T-helper 17 cell (primary cell): ENCODE measurements at places on chromosomes 5 and 9.
A peak's percentile ranks its signal among the peaks of the same experiment; 100 is the strongest.

- DNase-seq: no peak
These were observed 213.8 kb upstream of the ACTBL2 start for GRCh38 chr5:57696389-57696769.

DNA sequence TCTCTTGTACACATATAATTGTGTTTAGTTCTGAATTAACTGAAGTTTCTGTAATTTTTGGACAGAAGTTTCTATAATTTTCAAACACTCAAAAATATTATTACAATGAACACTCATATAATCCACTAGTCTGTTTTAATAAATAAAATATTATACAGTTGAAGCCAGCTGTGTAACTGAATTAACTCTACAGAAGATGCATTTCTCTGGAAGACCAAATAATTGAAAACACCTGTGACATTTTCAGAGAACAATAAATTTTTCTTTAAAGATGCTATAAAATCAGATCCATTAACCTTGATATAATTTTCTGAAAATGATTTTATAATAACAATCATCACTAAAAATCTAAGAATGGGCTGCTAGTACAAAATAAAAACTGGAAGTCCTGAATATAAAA lies 14.7 kb downstream of the NADK2 start:
- no peak for DNase-seq

- DNase-seq: no peak
These were observed 164.9 kb upstream of the ZNF618 start for GRCh38 chr9:113711251-113711650.

DNA sequence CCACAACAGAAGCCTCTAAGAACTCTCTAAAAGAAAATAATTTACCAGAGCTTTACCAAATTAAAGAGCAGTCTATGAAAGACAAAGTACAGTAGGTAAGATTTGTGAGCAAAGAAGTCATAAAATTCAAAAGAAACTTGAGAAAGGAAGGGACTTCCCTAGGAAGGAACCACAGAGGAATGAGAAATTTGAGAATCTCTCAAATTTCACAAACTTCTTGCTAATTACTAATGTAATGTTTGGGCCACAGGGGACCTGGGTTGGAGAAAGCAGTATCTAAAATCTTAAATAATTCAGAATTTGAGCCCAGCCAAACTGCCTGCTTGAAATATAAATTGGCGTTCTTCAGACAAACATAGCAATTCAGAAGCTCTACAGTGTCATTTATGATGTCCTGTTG lies 225.0 kb upstream of the PRR16 start:
- DNase-seq: no peak

DNA sequence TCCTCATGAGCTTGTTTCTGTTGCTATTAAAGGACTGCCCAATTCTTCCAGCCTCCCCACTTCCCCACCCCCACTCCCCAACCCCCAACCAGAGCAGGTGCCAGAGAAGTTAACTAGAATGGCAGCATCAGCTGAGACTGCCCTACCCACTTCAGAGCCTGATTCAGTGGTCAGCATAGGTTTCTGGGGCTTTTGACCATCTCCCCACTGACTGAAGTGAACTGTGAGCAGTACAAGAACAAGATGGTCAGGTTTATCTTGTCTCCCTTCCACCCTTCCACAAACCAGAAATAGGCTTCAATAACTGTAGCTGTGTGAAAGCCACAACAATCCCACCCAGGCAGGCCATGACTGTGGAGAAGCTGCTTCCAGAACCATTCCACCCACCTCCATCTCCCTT lies 289.4 kb upstream of the SLC24A2 start:
- DNase-seq: no peak

DNA sequence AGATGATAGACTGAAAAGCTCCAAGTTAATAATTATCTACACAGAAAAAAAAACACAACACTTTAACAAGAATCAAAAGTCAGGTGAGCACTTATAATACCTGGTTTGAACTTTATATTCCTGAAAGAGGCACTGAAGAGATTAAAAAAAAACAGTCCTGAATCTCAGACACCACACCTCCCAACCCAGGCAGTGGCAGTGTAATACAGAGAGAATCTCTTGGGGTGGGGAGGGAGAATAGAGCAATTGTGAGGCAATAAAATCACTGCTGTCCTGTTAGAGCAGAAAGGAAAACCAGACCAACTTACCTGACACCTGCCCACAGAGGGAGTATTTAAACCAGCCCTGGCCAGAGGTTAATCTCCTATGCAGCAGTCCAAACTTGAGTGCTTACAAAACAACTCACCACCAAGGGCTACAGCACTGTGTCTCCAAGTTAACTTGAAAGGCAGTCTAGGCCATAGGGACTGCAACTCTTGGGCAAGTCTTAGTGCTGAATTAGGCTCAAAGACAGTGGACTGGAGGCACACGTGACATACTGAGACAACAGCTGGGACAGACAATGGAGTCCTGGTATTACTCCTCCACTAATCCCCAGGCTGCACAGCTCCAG lies 54.2 kb downstream of the SLCO4C1 start:
- no peak for DNase-seq

GRCh38 chr5:152864991-152865390 lies 459.9 kb upstream of the NMUR2 start:
- DNase-seq: no peak

- DNase-seq: no peak
These were observed 17.7 kb downstream of the SLC28A3 start for GRCh38 chr9:84322828-84323227.

DNA sequence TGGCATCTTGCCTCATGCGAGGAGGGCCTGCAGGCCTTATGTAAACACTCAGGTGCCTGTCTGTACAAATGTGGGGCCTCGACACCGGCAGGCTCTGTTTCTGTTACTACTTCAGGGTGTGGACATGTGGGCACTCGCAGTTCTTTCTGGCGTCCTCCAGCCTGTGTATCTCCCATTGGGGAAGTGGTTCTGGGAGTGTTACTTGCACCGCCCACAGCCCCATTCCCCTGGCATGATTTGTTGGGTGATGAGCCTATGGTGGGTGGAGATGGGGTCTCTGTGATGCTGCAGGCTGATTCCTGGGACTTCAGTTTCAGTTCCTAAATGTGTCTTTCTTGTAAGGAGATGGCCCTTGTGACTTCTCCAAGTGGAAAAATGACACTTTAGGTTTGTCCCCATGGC lies 82.1 kb upstream of the PITX1 start:
- DNase-seq: no peak

GRCh38 chr5:32074401-32074800 lies 99.7 kb downstream of the GOLPH3 start:
- no peak for DNase-seq

- DNase-seq: no peak
These were observed 347.3 kb upstream of the ZNF608 start for GRCh38 chr5:125093776-125094175.

GRCh38 chr5:33659526-33660169 lies 218.9 kb downstream of the TARS1 start:
- DNase-seq: no peak

DNA sequence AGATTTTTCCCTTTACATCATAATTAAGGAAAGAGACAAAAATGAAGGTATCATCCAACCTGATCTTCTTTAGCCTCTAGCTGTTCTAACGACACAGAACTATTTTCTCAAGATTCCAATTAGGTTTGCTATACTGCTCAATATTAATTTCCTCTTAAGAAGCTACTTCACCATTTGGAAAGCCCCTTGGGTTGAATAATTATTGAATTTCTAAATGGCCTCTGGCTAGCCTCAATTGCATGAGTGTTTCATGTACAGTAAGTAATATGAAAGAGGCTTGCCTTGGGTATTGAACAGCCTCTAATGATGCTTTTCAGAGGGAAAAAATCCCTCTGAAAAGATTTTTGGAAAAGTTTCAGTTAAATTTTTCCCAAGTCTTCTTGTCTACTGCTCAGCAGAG lies 3.7 kb upstream of the MOB3B start:
- DNase-seq: no peak

DNA sequence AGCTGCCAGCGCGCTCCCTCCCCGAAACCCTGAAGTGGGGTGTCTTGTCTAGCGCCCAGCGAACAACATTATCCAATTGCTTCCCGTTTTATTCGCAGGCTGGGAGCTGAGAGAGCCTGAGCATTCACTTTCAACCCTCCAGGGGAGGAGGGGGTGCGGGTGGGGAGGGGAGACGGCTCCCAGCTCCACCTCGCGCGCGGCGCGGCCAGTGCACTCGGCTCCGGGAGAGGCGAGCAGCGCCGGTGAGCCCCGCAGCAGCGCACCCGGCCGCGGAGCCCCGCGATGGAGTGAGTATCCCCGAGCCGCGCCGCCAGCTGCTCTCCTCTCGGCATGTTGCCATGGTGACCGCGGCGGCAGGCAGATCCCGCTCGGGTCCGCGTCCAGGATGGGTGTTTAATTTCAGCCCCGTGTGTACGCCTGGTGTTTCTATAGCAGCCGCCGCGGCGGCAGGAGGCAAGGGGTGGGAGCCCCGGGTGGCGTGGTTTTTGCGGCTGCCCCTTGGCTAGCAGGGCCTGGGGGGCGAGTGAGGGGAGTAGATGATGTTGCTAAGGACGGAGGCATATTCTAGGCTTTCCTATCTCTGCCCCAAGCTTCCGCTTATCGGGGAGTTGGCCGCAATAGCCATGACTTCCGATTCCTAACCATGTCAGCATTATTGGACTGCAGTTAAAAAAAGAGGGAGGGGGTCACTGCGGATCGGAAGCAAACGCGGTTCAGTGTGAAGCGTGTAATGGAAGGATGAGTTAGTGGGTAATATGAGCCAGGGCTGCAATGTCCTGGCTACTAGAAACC lies 139.2 kb upstream of the PALM2AKAP2 start:
- no peak for DNase-seq

GRCh38 chr9:130707225-130707976 lies 13.8 kb downstream of the EXOSC2 start:
- peak; percentile 61 for DNase-seq

- no peak for DNase-seq
These were observed 14.8 kb downstream of the TAS2R1 start for GRCh38 chr5:9615331-9615730.

GRCh38 chr5:111478266-111478665 lies 34.1 kb downstream of the STARD4 start:
- DNase-seq: no peak

- DNase-seq: no peak
These were observed 35.2 kb downstream of the NEK6 start for GRCh38 chr9:124292696-124293593.

- DNase-seq: no peak
These were observed 69.1 kb downstream of the GDNF start for GRCh38 chr5:37770786-37771185.

DNA sequence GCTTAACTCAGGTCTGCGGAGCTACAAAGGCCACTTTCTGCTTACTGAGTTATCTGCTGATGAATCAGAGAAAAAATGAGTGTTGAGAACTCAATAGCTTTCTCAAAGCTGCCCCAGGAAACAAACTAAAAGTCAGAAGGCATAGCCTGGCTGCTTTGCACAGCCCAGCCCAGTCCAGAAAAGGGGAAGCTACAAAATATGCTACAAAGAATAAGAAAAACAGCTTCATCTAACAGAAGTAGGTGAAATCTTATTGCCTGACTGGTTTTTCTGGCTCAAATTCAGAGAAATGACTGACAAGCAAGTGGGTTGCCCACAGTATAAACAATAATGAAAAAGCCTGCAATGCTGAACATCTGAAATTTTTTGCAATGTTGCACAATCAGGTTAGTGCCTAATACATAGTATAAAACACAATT lies 156.2 kb downstream of the PPP2R2B start:
- no peak for DNase-seq

GRCh38 chr9:117050007-117050406 lies 362.9 kb downstream of the TRIM32 start:
- no peak for DNase-seq

- DNase-seq: no peak
These were observed 28.8 kb downstream of the LPCAT1 start for GRCh38 chr5:1494780-1495524.

DNA sequence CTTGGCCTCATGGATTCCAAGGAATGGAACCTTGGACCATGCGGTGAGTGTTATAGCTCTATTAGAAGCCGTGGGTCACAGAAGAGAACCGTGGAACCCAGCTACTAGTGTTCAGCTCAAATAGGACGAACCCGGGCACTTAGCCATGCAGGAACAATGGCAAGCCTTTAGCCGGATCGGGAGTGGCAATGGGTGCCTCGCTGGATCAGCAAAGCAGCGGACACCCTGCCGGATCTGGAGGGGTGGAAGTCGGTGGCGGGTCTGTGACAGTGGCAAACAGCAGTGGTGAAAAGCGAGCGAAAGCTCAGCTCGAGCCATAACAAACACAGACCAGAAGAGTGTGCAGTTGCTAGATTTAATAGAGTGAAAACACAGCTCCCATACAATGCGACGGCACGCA lies 2.4 kb upstream of the CDO1 start:
- no peak for DNase-seq

DNA sequence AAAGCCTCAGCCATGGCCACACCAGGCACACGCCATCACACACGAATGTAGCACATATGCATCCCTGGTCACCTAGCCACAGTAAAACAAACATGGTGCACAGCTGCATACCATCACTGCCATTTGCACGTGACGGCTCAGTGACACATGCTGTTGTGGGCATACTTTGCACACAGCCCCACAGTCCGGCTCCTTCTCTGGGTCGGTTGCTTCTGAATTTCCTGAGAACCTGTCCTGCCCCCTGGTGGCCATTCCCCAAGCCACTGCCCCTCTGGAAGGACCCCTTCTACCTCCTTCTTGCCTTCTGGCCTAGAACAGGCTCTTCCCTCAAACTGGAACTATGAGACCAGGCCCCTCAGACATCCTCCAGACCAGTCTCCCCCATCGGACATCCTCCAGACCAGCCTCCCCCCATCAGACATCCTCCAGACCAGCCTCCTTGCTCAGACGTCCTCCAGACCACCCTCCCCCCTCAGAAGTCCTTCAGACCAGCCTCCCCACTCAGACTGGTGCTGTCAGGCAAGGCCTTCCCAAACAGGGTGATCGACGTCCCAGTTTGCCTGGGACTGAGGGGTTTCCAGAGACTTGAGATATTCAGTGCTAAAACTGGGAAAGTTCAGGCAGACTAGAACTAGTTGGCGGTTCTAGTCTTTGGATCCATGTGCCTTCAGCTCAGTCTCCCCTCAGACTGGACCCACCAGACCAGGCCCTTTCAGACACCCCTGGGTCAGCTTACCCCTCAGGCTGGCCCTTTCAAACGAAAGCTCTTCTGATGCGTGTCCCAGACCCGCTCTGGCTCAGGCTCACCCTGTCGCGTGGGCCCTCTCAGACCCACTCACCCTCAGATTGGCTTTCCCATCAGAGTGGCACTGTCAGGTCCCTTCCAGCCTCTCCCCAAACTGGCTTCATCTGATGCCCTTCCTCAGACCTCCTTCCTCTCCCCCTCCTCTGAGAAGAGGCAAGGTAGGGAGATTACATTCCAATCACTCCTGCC lies 24.3 kb upstream of the ENHO start:
- no peak for DNase-seq

GRCh38 chr5:157626831-157627230 lies 25.4 kb downstream of the SOX30 start:
- DNase-seq: no peak

DNA sequence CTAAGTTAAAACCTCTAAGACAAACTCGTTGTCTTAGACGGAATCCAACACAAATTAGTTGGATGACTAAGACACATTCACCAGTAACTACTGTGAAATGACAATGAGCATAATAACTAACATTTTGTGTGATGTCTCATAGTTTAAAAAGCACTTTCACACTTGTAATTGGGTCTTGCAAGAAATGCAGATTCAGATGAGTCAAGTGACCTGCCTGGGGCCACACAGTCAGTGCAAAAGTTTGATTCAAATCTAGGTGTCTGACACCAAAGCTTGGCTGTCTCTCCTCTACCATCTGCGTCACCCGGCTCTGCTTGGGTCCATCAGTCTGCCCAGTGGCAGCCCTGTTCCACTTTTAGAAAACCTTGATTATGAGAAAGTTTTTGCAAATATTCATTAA lies 143.7 kb downstream of the TTLL11 start:
- no peak for DNase-seq

GRCh38 chr9:125654121-125654520 lies 52.9 kb downstream of the MAPKAP1 start:
- no peak for DNase-seq

- DNase-seq: no peak
These were observed 45.6 kb downstream of the COL15A1 start for GRCh38 chr9:98989036-98990000.
